Stimulated activated CD4-positive, alpha-beta T cell treated with anti-CD3 and anti-CD28 coated beads, Interleukin-2, amount 100 ng/mL, for 4 hours (primary cell): ENCODE measurements at places on chromosomes 13 and 19.
A peak's percentile ranks its signal among the peaks of the same experiment; 100 is the strongest.

GRCh38 chr19:43362745-43363144 is 9.3 kb downstream of the CD177 start:
- DNase-seq: no peak

GRCh38 chr19:1811942-1812425 is at the start of gene ATP8B3:
TSS of gene ATP8B3 (minus strand) at chr19:1812276. CDS start at chr19:1811736, 540 bp downstream.
- peak; percentile 38 for DNase-seq

- no peak for DNase-seq
Measured at GRCh38 chr19:31334101-31334848, 15.0 kb downstream of the TSHZ3 start.

- no peak for DNase-seq
Measured at GRCh38 chr19:4327877-4328242, 10.8 kb downstream of the STAP2 start.
